Coronary artery (tissue), 2 donors: ENCODE measurements at places on chromosomes 2 and 18.

DNA sequence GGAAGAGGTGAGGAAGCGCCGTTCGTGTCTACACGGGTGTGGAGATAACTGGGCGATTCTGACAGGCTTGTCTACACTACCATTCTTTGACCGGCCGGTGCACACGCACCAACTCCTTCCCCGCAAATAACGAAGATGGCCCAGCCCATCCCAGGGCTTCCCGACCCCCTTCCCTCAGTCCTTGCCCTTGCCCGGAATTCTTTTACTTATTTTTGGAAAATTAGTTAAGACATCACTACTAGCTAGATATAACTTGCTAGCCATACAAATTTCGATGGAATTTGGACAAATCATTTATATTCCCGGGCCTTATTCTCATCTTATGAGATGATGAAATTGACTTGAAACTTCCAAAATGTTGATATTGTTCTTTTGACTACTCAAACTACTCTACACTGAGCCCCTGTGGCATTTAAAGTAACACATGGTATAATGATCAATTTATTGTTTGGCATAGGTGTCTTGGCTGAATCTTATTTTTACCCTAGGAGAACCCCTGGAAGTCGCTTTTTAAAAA lies 1.3 kb downstream of the ERICH2 start:
- DNase-seq = no peak

DNA sequence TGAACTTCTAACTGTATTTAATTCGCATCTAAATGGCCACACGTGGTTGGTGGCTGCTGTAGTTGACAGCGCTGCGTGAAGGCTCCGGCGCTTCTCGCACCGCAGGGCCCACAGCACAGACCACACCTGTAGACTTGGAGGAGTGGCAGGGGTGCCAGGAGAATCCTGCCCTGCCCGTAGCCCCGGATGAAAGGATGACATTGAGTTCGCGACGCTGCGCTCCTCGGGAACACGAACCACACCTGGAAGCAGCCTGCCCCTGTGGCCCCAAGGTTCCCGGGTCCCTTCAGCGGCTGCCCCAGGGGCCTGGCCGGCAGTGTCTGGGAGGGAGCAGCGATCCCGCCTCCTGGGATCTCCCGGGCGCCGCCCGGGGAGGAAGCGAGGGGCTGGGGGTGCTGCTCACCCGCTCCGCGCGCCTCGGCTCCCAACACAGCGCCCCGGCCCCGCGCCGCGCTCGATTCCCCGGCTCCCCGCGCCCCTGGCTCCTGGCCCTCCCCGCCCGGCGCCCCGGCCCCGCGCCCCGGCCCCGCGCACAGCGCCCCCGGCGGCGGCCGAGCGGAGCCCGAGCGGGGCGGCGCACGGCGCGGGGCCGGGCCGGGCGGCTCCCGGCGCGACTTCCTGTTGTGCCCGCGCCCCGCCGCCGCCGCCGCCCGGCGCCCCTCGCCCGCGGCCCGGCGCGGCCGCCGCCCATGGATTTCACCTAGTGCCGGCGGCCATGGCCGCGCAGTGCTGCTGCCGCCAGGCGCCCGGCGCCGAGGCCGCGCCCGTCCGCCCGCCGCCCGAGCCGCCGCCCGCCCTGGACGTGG lies at the start of gene RNPEPL1:
Gene RNPEPL1, plus strand, starts transcription at position 613 of the 806 bp plus-strand sequence. Its CDS starts 103 bp downstream, at position 716.
- DNase-seq = no peak

DNA sequence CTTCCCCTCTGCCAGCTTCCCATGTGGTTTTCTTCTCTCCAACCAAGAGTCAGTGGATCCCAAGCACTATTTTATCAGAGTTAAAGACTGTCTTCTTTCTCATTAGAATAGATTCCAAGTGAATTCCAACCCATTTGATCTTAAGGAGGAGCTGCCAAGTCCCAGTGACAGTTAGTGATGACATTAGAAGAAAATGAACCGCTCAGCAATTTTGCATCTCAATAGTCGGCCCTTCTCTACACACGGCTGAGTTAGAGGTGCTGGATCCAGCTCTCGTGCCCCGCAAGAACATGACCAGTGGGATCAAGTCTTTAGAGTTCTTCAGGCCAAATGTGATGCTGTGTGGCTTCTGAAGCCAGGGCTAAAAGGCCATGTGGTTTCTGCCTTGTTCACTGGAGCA lies 132.6 kb downstream of the SH3BP4 start:
- DNase-seq = no peak

GRCh38 chr2:88165332-88166003 lies 4.7 kb upstream of the THNSL2 start:
- DNase-seq = no peak

GRCh38 chr18:65021021-65021420 lies 729.8 kb upstream of the CDH7 start:
- no peak for DNase-seq

DNA sequence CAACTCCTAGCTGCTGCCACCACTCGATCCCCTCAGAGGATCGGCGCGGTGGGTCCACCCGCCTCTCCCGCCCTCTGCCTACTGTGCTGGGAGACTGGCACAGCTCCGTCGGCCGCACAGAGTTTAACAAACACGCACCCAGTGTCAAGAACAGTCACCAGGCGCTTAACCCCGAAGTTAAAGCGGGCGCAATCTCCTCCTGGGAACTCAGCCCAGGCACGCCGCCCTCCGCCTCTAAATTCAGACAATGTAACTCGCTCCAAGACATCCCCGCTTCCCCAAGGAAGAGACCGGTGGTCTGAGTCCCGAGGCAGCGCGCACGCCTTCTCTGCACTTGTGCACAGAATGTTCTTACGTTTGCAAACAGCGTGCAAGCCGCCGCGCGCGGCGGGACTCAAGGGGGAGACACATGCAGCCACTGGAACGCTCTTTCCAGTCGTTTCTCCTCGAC lies 533 bp downstream of the CXCR4 start:
- no peak for DNase-seq

DNA sequence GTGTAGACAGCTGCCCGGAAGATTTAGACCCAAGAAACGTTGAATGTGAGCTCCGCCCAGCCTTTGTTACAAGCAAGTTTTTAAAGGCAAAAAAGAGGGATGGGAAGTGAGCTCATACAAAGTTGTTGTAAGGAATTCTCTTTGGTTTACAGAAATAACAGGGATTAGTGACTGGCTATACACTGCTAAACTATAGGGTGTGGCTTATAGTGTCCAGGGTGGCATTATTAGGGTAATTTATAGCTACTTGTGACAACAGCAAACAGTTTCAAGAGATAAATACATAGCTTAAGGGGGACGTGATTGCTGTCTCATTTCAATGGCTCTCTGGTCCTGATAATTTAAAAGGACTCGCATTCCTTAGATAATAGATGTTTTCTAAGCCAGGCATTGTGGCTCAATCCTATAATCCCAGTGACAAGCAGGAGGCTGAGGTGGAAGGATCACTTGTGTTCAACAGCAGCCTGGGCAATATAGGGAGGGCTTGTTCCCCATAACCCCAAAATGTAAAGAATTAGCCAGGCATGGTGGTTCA lies 66.5 kb upstream of the TGIF1 start:
- no peak for DNase-seq

- DNase-seq = no peak
Observed at GRCh38 chr2:120820263-120820952, 84.7 kb downstream of the GLI2 start.

GRCh38 chr18:48814490-48815178 lies 136.1 kb downstream of the SMAD7 start:
- DNase-seq = peak; percentile 72

- no peak for DNase-seq
Observed at GRCh38 chr2:45001869-45002385, 7.3 kb downstream of the SIX2 start.

GRCh38 chr18:5500158-5500939 lies 43.4 kb downstream of the EPB41L3 start:
- no peak for DNase-seq

- no peak for DNase-seq
Observed at GRCh38 chr2:112634153-112634873, 11.4 kb upstream of the SLC20A1 start.

GRCh38 chr2:232687382-232688160 lies 9.6 kb upstream of the GIGYF2 start:
- no peak for DNase-seq
